ENCODE measurements at places on chromosomes 12 and 14. TPM values are rescaled to one million over a fixed set of nuclear protein-coding genes. Genes with fewer than 3 reads are reported as not detected.

- DNase-seq: no peak
Observed at GRCh38 chr12:131845121-131845520, 16.9 kb downstream of the MMP17 start.

KHNYN gene
- 30.7 TPM for total RNA-seq

DNA sequence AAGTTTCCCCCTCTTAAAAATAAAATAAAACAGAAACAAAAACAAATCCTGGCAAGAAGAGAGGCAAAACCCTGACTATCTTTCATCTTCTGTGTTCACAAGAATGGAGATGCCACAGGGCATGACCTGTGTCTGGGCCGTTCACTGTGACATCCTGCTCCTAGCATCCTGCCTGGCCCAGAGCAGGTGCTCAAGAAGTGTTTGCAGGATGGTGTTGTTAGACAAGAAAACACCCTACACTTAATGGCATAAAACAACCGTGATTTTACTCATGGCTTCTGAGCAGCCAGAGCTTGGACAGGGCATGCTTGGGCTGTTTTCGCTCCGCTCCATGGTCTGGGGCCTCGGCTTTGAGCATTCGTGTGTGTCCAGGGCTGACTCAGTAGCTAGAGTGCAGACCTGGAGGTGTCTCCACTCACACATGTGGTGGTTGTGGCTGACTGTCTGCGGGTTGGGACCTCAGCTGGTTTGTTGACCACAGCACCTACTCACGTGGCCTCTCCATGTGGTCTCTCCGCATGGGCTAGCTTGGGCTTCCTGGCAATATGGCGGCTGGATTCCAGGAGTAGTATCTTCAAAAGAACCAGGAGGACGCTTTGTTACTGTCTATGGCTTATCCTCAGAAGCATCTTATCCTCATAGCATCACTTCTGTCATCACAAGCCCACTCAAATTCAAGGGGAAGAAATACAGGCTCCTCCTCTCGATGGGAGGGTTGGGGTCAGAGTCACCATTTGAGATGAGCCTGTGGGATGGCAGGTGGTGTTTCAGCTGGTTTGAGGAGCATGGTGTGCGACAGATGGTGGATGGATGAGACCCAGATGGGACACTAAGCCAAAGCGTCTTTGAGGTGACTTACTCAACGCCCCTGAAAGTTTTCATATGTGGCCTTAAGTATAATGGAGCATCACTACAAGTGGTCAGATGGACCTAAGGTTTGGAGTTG, 33.2 kb upstream of the FZD10 start:
- DNase-seq: no peak

GRCh38 chr12:14775636-14775980, 27.7 kb downstream of the WBP11 start:
- DNase-seq: no peak

SPRYD4 gene
- 0.69 TPM for total RNA-seq

DNA sequence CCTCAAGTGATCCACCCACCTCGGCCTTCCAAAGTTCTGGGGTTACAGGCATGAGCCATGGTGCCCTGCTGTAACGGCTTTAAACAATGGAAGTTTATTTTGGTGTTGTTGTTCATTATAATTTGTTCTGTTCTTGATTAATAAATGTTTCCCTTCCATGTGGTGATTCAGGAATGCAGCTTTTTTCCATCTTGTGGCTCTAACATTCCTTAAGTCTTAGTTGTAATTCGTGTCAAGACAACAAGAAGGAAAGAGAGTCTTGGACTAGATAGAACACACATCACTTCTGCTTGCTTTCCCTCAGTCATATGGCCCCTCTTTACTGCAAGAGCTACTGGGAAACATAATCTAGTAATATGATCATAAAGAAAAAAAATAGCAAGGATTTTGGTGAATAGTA, 211.6 kb downstream of the SLC6A15 start:
- DNase-seq: no peak

DNA sequence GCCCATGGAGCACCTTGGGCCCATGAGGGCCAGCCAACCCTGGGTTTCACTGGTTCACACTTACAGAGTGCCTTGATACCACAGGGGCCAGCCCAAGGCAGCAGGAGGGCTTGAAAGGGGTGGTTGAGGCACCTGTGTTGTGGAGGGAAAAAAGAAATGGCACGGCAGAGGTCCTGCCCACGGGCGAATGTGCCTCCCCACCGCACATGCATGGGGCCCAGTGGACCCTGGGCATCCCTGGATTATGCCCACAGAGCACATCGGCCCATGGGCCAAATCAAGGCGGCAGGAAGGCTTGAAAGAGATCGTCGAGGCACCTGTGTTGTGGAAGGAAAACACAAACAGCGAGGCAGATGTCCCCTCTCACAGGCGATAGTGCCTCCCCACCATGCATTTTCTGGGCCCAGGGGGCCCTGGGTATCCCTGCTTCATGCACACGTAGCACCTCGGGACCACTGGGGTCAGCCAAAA, 378.1 kb downstream of the ALG10 start:
- DNase-seq: no peak

PLEKHD1 gene
- total RNA-seq: not detected

GRCh38 chr12:70643939-70644338, 6.7 kb upstream of the PTPRB start:
- DNase-seq: no peak

CDH24 gene
- total RNA-seq: 1.9 TPM

GRCh38 chr12:84079626-84080025, 833.0 kb downstream of the SLC6A15 start:
- DNase-seq: no peak

KRT73 gene
- not detected for total RNA-seq

APOLD1 gene
- total RNA-seq: 21.4 TPM

LRFN5 gene
- total RNA-seq: not detected

RDH12 gene
- total RNA-seq: 0.20 TPM

DNA sequence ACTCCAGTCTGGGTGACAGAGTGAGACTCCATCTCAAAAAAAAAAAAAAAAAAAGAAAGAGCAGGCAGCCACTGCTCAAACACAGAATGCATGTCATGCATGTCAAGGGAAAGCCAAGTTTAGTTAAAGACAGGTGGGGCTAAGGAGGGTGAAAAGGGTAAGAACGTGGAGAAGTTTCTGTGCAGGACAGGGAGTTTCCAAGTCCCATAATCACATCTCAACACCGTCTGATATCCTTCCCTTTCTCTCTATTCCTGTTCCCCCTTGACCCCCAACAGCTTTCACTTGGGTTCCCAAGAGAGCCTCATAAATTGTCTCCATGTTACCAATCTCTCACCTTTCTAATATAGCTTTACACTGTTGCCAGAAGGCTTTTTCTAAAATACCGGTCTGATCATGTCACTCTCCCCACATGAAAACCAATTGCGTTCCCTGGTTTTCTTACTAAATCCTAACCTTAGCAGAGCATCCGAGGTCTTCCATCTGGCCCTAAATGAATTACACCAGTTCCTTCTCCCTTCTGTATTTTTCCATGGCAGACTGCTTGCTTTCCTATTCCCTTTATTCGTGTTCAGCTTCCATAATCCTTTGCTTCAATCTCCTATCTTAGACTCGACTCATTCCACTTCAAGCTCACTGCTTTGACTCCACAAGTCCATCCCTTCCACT, 37.0 kb downstream of the LIMA1 start:
- no peak for DNase-seq
